Caco-2 (cell line): ENCODE measurements at places on chromosomes 2 and 18.

DNA sequence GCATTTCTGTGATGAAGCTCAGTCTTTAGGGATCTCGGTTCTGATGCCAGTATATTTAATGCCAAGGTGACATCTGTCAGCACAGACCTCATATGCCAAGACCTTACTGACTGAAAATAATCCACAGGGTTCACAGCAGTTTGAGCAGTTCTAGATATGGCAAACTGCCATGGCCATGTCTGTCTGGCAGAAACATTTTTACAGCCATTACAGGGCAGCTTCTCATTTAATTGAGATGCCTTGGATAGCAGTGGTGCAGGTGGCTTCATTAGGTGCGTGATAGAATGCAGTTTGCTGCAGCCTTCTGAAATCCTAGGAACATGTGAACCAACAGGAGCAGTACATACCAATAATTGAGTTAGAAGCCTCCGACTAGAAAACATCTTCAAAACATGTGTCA, 510.6 kb downstream of the XIRP2 start:
- no peak for DNase-seq

- no peak for DNase-seq
Measured at GRCh38 chr18:24010673-24011072, 3.9 kb upstream of the TTC39C start.

DNA sequence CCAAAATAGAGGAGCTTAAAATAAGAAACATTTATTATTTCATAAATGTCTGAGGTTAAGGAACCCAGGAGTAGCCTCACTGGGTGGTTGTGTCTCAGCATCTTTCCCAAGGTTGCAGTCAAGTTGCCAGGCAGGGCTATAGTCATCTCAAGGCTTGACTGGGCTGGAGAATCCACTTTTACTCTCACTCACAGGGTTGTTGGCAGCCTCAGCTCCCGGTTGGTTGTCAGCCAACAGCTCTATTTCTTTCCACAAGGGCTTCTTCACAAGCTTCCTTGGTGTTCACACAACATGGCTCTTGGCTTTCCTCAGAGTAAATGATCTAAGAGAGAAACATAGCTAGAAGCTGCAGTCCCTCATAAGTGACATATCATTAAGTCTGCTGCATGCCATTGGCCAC, 55.6 kb upstream of the TEX51 start:
- no peak for DNase-seq

DNA sequence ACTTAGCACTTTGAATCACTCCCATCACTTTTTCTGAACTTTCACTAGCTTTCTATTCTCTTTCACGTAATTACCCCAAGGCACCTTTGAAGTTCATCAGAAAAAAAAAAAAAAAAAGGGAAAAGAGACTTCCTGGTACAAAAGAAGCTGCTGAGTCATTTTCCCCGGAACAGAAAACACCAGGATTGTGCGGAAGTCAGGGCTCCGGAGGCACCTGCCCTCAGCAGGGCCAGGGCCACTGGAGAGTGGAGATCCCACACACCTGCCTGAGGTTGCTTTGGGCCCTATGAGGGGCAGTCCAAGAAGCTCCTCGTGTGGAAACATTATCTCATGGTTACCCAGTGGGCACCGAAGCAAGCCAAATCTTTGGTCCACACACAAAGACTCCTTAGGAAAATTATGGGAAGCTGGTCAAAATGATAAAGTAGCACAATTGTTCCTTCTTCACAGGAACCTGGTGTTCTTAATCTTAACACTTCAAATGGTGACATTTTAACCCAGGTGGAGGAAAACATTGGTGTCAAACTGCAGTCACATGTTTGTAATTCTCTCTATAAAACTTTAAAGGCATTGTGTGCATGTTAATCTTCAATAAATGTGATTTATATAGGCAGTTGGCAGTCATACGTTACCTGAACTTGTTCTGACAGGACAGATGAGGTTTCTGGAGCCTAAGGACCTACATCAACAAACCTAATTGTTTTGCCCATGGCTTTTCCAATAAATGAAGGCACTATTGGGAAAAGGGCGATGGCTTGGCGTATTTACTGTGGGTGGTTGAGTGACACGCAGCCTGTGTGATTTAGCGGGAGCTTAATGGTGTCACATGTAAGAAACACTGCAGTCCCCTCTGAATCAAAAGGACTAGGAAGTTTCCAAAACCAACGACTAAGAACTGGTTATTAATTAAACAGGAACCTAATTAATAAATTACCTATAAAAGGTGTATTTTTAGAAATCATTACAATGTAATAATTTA, 23.4 kb upstream of the FAM110C start:
- DNase-seq, result no peak

GRCh38 chr2:136253288-136254004, 135.5 kb upstream of the CXCR4 start:
- no peak for DNase-seq

GRCh38 chr2:88192613-88193012, 22.5 kb downstream of the THNSL2 start:
- no peak for DNase-seq

- DNase-seq, result no peak
Measured at GRCh38 chr2:146258071-146258470, 1586.8 kb upstream of the ACVR2A start.

GRCh38 chr2:186405842-186406241, 80.2 kb upstream of the ZC3H15 start:
- DNase-seq, result no peak

DNA sequence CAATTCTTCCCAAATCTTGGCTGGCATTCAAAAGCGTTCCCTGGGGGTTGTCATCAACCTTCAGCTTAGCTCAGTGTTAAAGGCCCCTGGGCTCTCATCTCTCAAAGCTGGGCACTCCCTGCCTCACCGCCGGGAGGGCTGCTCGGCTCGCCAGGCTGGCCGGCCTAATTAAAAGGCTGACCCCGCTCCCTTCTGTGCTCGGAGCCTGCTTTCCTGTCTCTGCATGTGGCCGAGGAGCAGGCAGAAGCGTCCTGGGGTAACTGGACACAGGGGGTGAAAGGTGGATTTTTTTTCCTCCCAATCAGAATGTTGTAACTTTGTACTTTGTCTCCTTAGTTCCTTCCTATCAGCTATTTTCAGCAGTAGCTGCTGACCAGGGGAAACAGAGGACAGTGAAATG, 231.1 kb downstream of the GBX2 start:
- DNase-seq, result no peak

DNA sequence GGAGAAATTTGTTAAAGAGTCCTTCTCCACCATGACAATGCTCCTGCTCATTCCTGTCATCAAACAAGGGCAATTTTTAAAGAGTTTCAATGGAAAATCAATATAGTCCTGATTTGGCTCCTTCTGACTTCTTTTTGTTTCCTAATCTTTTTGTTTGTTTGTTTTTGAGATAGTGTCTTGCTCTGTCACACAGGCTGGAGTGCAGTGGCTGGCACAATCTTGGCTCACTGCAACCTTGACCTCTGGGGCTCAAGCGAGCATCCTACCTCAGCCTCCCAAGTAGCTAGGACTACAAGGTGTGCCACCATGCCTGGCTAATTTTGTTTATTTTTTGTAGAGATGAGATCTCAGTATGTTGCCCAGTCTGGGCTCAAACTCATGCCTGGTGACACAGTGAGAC, 58.3 kb downstream of the BMPR2 start:
- no peak for DNase-seq

DNA sequence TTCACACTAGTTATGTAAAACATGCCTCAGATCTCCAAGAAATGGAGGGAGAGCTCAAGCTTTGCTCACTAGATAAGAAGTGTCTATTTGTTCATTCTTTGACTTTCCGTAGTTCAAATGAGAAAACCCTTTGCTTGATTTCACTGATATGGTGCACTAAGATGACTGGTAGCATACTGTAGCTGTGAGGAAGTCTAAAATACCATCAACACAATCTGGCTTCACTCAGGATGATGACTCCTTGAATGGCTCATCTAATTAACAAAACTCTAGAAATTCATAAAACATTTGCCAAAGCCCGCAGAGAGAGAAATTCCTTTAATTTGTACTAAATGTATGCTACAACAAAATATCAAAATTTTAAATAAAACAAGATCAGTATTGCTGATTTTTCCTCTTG, 152.8 kb upstream of the STK17B start:
- no peak for DNase-seq

- no peak for DNase-seq
Measured at GRCh38 chr2:109476641-109477441, 136.9 kb downstream of the SEPTIN10 start.

DNA sequence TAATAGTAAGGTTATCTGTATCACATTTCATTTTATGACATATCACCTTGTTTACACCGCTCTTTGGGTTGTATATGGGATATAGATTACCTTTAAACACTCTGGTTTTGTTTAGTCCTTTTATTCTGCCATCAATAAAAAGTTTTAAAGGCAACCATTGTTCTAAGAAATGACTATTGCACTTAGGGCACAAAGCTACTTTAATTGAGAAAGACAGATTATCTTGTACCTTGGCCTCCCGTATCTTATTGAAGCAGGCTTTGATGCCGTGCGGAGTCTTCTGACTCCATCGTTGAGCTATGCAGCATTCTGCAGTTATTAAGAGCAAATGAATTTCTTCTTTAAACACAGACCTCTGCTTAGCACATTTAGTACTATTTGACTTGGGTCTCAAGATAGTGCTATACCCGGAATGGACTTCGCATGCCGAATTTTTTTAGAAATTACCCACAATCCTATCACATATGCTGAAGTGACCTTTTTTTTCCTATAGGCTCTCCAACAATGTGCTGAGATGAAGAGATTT, 16.7 kb downstream of the PKDCC start:
- peak; percentile 86 for DNase-seq

DNA sequence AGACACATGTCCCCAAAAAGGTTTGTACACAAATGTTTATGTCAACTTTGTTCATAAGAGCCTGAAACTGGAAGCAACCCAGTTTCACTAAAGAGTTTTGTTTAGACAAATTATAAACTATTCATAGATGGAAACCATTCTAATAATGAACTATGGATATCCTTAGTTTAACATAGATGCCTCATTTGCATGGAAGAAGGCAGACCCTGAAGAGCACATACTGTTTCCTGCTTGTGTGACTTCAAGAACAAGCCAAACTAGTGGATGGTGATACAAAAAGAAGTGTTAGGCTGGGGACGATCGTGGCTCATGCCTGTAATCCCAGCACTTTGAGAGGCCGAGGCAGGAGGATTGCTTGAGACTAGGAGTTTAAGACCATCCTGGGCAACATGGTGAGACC, 48.1 kb downstream of the ACOXL start:
- no peak for DNase-seq

- no peak for DNase-seq
Measured at GRCh38 chr2:216392945-216393840, 19.1 kb upstream of the SMARCAL1 start.

DNA sequence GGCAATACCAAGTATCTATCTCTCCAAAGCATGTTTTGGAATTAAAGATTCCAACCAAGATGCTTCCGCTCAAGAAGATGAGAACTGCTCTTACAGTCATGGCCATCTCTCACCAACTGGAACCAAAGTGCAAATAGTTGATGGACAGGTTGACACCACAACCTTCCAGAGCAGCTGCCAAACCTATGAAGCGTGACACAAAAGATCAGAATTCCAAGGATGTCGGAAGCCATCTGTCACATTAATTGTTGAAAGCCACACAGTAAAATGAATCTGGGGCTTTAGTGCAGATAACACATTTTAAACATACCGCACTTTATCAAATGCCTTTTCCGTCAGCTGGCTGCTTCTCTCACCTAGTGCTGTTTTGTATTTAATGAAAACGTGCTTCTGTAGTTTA, 195.7 kb downstream of the CDH20 start:
- no peak for DNase-seq

DNA sequence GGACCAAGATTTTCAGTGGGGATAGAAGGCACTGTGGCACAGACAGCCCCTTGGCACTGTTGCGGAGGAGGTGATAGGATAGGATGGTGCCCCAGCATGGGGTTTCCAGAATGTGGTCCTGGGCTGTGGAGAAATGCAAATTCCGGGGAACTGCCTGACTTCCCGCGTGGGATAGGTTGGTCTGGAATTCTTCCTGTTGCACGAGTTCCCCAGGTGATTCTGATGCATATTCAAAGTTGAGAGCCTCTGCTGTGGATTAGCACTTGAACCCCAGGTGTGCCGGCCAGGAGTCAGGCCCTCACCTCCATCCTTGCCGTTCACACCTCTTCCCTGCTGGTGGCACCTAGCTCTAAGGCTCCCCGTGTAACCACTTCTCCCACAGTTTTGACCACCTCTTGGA, 15.5 kb downstream of the NCK2 start:
- DNase-seq, result no peak

DNA sequence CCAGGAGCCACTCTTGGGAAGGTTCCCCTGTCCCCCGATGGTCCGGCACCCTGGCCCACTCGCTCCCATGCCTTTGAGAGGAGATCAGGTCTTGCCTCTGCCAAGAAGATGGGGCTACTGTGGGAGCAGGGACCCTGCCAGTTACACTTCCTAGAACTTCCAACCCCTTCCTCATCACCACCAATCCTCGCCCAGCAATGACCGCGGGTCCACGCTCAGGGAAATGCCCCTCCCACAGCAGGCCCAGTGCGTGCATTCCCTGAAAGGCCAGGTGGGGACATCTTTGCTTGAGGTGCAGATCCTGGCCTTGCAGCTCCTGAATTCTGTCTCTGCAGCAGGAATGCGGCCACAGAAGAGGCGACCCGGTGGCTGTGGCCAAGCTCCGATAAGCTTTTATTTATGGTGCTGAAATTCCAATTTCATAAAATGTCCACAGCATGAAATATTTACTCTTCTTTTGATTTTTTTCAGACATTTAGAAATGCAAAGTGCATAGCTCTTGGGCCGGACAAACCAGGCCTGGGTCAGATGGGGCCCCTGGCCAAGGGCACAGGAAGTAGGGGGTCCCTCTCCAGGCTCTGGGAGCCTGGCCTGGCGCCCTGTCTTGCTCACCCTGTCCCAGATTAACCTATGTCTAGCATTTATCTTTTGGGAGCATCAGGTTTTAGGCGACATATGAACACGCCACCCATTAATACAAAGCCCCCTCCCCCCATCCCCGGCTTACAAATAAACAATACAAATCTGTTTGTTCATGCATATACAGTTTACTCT, 29.8 kb downstream of the PXDN start:
- DNase-seq, result no peak

GRCh38 chr2:202317080-202317857, 51.7 kb downstream of the NOP58 start:
- DNase-seq, result no peak

GRCh38 chr2:128686497-128686859, 367.8 kb upstream of the HS6ST1 start:
- DNase-seq, result no peak

DNA sequence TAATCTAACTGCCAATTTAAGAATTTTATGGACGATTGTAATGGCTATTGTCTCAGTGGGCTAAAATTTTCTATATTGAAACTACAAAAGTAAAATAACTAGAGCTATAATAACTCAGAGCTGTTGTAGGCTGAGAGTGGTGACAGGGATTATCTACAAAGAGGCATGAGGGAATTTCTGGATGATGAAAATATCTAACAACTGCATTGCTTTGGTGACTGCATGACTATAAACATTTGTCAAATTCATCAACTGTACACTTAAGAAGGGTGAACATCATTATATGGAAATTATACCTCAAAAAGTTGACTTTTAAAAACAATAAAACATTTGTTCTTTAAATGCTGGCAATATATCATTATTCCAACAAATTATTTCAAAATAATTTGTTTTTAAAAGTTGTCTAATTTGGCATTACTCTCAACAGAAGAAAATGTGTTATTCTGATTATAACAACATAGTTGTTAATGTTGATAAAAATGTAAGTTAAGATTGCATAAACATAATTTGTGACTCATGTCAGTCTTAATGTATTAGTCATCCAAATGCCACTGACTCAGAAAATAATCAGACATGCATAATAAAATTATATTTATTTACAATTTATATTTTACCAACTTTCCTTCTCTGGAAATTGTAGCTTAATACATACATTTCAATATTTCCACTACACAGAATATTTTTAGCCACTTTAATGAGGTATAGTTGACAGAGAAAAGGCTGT, 865.1 kb upstream of the VRK2 start:
- no peak for DNase-seq
